Fibroblast of the aortic adventitia (primary cell): ENCODE measurements at places on chromosomes 1 and 21. TPM values are rescaled to one million over a fixed set of nuclear protein-coding genes. Genes with fewer than 3 reads are reported as not detected.

Gene FAM177B
- total RNA-seq: not detected in 2 replicates

Gene OLFML3
- 135 and 212 TPM in 2 replicates for total RNA-seq

Gene NUF2
- total RNA-seq: 1.2 and 25.8 TPM in 2 replicates

Gene CENPF
- total RNA-seq: 7.5 and 42.1 TPM in 2 replicates

Gene OR14K1
- total RNA-seq: not detected in 2 replicates

Gene SLC1A7
- 0.41 and 3.8 TPM in 2 replicates for total RNA-seq

Gene VAMP3
- 37.2 and 135 TPM in 2 replicates for total RNA-seq

Gene IFFO2
- total RNA-seq: 3.3 and 23.4 TPM in 2 replicates

Gene GUCA2A
- total RNA-seq: not detected in 2 replicates

Gene CR1L
- total RNA-seq: not detected in 2 replicates

Gene FHAD1
- total RNA-seq: 0.63 and 0.74 TPM in 2 replicates

Gene PIK3C2B
- total RNA-seq: 4.5 and 8.2 TPM in 2 replicates
